ENCODE measurements at places on chromosomes 2 and 18.

GRCh38 chr2:119283873-119284331, 60.3 kb downstream of the STEAP3 start:
- no peak for DNase-seq

- no peak for DNase-seq
Observed at GRCh38 chr18:59993560-59993959, 93.8 kb downstream of the PMAIP1 start.

DNA sequence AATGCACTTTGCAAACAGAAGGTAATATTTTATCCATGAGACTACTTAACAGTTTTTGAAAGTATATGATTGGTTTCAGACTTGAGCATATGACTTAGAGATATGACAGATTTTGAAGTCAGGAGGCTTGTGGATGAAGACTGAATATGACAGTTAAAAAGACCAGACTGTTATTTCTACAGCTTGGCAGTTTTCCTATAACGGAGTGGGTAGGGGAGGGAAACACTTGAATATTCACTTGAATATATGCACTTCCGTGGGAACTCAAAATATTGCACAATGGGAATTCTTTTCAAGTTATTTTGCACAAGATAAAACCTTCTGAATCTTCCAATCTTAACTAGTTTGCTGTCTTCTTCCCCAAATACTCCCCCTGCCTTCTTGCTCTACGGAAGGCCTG, 64.6 kb upstream of the ACKR3 start:
- DNase-seq: no peak

DNA sequence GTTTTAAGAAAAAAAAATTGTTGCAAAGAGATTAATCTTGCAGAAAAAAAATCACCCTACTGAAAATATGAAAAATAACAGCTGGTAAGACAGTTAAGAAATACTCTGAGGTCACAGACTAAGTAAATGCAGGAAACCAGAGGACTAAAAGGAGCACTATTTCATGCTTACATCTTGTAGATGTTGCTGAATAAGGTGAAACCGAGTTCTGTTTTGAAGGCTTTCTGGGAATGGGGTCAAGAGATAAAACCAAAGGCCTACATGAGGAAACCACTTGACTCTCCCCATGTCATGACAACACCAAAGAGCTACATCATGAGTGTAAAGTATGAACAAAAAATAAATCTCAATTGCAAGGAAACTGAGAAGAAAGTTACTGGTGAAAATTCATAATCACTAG, 197.6 kb downstream of the LRP1B start:
- DNase-seq: no peak

GRCh38 chr2:143480086-143480485, 350.9 kb downstream of the ARHGAP15 start:
- DNase-seq: no peak

DNA sequence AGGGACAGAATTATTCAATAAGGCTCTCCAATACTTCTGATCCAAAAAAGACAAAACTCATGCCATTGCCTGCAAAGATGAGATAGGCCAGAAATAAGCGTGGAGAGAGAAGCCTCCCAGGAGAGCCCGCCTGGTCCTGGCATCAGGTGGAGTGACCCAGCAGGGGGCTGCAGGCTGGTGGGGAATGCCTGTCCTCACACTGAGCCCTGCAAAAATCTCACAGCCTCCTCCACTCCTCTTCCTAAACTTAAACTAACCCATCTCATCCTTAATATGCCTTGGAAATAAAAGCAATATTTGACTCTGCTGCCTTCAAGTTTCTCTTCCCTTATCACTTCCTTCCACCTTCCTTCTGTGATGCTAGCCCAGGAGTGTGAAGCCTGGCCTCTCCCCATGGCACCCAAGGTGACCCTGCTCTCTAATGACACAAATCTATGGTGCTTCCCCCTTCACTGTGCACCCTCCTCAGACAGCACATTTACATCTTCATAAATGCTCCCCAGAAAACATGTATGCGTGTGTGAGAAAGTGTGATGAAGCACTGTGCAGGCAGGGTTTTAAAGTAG, 218.4 kb downstream of the ANAPC1 start:
- DNase-seq: no peak

GRCh38 chr2:17805717-17806363, 10.4 kb upstream of the MSGN1 start:
- no peak for DNase-seq

- DNase-seq: no peak
Observed at GRCh38 chr2:124708661-124709060, 683.6 kb downstream of the CNTNAP5 start.
